ENCODE measurements at places on chromosomes 2 and 18.

DNA sequence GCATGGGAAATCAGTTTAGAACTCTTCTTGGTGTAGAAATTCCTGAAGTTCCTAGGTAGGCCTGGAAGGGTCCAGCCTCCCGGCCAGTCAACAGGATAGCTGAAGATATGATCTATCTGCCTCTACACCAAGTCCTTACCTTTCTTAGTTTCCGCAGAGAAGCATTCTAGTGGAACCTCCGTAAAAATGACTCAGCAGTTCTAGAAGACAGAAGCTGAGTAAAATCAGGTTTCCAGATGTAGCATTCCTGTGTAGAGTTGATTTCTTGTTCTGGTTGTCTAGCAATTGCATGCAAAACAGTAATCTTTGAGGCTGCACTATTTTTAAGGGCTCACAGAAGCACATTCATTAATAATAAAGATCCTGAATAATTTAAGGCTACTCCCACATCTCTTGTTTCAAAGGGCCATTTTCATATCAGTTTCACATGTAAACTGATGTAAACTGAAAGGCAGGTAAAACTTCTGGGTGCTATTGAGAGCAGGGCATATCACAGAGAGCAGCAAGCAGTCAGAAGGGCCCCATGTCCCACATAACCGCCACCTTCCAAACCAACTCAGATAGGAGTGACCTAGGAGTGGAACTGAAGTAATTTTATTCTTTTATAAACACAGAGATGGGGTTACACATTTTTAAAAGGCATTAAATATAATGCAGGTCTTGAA is 3.2 kb upstream of the DYTN start:
- no peaks in the 10 kb centered on the region for H3K36me3 ChIP-seq
- H3K4me1 ChIP-seq: no peaks in the 10 kb centered on the region
- no peaks in the 10 kb centered on the region for H3K27me3 ChIP-seq
- no peak overlapping the region for H3K27ac ChIP-seq

DNA sequence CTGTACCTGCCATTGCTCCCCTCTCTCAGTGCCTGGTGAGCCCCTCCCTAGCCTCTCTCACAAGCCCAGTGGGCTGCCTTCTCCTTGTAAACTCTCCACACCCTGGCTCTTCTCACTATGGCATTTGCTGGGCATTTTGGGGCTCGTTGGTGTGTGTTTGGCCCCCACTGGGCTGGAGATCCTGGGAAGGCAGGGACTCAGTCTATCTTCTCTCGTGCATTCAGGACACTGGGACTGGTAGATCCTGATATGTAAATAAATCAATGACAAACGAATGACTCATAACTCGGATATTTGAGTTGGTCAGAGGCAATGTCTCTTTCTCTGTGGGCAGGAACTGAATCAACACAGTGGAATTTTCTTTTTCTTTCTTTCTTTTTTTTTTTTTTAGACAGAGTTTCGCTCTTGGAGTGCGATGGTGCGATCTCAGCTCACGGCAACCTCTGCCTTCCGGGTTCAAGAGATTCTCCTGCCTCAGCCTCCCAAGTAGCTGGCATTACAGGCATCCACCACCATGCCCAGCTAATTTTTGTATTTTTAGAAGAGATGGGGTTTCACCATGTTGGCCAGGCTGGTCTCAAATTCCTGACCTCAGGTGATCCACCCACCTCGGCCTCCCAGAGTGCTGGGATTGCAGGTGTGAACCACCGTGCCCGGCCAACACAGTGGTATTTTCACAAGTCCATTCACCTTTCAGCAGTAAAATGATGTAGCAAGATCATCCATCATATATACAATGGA is 144.6 kb upstream of the SPRED2 start:
- H3K4me1 ChIP-seq: no peaks in the 10 kb centered on the region
- H3K27me3 ChIP-seq: no peaks in the 10 kb centered on the region
- DNase-seq: no peak
- H3K27ac ChIP-seq: no peak overlapping the region

DNA sequence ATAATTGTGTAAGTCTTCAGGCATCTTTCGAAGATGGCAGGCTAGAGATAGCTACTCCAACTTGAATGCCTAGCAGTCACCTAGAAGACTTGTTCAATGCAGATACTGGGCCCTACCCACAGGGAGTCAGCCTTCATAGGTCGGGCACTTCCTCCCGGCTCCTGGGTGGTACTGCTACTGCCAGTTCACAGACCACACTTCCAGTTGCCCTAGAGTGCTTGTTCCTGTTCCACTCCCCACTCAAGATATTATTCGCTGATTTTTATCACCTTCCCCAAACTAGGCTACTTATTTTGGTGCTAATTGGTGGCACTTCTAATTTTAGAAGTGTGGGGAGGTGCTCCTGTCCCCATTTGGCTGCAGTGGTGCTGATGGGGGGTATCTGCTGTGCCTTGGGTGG is 34.2 kb downstream of the INPP4A start:
- no peak for DNase-seq
- H3K27me3 ChIP-seq: no peaks in the 10 kb centered on the region
- no peak overlapping the region for H3K4me3 ChIP-seq
- peak overlapping the region; percentile 61 for H3K27ac ChIP-seq
- H3K36me3 ChIP-seq: no peaks in the 10 kb centered on the region

DNA sequence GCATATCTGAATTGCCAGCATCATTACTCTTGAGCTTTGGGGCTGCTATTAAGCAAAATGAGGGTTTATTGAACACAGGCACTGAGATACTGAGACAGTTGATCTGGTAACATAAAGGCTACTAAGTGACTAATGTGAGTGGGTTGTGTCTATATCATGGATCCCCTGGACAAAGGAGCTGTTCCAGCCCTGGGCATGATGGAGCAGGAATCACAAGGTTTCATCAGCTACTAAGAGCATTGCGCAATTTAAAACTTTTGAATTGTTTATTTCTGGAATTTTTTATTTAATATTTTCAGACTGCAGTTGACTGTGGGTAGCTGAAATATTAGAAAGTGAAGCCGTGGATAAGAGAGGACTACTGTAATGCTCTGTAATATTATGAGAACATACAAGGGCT is 73.5 kb downstream of the MGAT5 start:
- H3K27ac ChIP-seq: no peak overlapping the region
- H3K4me3 ChIP-seq: no peak overlapping the region
- no peaks in the 10 kb centered on the region for H3K27me3 ChIP-seq
- DNase-seq: no peak
- peaks cover 47% of the 10 kb centered on the region for H3K4me1 ChIP-seq
- no peaks in the 10 kb centered on the region for H3K36me3 ChIP-seq

DNA sequence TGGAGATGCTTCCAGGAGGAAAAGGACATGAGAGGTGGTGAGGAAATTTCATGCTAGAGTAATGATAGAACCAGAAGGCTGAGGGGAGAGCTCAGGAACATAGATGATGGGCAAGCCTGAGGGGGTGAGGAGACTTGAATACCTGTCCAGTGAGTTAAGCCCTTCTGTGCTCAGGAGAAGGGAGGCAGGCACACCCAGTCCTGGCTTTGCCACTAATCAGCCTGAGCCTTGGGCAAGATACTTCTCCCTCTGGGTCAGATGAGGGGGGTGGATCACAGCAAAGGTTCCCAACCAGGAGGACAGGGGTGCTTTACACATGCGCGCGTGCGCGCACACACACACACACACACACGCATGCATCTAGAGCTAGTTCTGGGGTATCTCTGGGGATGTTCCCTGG is 151.6 kb upstream of the MSH6 start:
- H3K36me3 ChIP-seq: no peaks in the 10 kb centered on the region
- H3K4me3 ChIP-seq: no peak overlapping the region
- no peaks in the 10 kb centered on the region for H3K4me1 ChIP-seq
- H3K27ac ChIP-seq: no peak overlapping the region
- no peak for DNase-seq
- no peaks in the 10 kb centered on the region for H3K27me3 ChIP-seq

DNA sequence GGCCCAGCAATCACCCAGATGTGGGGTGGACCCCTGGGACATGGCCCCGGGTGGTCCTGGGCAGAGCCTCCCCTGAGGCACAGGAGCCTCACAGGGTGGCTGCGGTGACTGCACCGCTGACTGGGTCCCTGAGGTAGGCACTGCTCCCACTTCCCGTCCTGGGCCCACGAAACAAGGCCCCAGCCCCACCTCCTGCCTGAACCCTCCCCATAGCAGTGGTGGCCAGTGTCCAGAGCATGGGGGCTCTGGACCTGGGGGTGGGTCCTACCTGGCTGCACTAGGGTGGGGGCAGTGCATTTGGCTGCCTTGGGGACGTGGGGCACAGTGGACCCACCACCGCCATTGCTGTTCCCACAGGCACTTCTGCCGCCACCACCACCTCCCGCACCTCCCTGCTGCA is 39.4 kb downstream of the TDRD15 start:
- H3K36me3 ChIP-seq: no peaks in the 10 kb centered on the region
- no peaks in the 10 kb centered on the region for H3K4me1 ChIP-seq
- H3K27ac ChIP-seq: no peak overlapping the region
- no peak for DNase-seq
- H3K4me3 ChIP-seq: no peak overlapping the region
- H3K27me3 ChIP-seq: no peaks in the 10 kb centered on the region

GRCh38 chr2:9308186-9308955 is 101.8 kb downstream of the ASAP2 start:
- DNase-seq: no peak
- no peaks in the 10 kb centered on the region for H3K36me3 ChIP-seq
- H3K4me1 ChIP-seq: no peaks in the 10 kb centered on the region

DNA sequence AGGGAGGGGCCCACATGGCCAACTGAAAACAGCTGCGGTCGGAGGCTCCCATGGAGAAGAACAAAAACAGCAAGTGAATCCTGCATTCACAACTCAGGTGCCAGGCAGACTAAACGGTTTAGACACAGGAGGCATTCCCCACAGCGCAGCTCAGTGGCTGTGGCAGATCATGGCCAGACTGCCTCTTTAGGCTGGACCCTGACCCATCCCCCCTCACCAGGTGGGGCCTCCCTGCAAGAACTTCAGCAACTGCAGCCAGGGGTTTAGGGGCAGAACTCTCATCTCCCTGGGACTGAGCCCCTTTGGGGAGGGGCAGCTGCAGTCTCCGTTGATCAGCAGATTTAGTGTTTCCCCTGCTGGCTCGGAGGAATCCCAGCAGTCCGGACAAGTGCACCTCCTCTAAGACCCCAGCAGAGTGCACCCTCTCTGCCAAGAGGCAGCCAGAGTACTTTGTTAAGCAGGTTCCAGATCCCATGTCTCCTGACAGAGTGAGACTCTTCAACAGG is 346.7 kb downstream of the SS18 start:
- H3K4me3 ChIP-seq: no peak overlapping the region
- no peaks in the 10 kb centered on the region for H3K36me3 ChIP-seq
- DNase-seq: no peak
- H3K27ac ChIP-seq: no peak overlapping the region
- H3K4me1 ChIP-seq: no peaks in the 10 kb centered on the region

DNA sequence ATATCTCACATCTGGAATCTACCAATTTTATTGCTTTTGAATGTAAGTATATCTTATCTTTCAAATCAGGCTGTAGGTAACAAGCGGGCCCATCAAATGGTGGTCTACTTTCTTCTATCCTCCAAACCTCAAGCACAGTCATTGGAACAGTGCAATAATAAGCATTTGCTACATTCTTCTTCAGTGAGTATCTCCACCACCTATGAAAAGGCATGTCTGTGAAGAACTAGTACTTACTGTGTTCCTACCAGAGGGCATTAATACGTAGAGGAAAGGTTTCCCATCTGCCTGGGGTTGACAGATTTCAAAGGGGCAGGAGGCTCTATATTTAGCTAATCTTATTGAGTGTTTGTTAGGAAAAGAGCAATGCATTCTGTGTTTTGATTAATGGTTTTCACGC is 411.1 kb downstream of the NCKAP5 start:
- no peaks in the 10 kb centered on the region for H3K36me3 ChIP-seq
- H3K4me1 ChIP-seq: no peaks in the 10 kb centered on the region
- no peak for DNase-seq

- H3K4me3 ChIP-seq: no peak overlapping the region
- peaks cover 24% of the 10 kb centered on the region for H3K4me1 ChIP-seq
- DNase-seq: no peak
- H3K36me3 ChIP-seq: no peaks in the 10 kb centered on the region
- no peak overlapping the region for H3K27ac ChIP-seq
Observed at GRCh38 chr2:9715238-9715637, 84.4 kb upstream of the YWHAQ start.

DNA sequence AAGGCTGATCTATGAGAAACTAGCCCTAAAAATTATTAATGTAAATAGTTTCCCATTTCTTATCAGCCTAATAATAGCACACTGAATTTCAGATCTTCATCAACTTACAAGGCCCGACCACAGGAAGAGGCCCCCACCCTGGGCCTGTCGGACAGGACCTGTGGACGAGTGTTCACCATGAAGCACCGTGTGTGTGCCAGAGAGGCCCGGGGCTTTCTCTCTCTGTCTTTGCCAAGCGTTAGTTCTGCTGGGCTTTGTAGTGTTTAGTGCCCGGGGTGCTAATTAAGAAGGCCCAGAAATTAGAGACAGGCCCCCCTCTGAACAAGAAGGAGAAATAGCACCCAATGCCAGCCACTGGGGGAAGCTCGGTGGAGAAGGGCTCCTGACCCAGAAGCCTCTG is 265.7 kb downstream of the TWIST2 start:
- no peaks in the 10 kb centered on the region for H3K4me1 ChIP-seq
- H3K27ac ChIP-seq: no peak overlapping the region
- H3K4me3 ChIP-seq: no peak overlapping the region
- peaks cover 31% of the 10 kb centered on the region for H3K36me3 ChIP-seq
- no peak for DNase-seq

DNA sequence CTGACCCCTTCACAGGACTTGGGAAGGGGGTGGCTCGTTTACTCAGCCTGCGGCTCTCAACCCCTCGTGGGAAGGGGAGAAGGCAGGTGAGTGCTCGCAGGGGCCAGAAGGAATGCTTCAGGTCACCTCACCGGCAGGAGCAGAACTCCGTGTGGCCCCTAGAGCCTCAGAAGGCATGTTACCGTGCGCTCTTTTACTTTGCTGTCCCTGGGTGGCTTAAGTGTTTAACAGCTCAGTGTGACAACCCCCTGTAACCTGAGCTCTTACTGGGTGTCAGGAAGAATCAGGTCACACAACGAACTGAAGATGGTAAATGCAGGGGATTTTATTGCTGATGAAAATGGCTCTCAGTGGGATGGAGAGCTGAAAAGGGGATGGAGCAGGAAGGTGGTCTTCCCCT is 1235.4 kb downstream of the LRP1B start:
- no peak overlapping the region for H3K27ac ChIP-seq
- H3K4me3 ChIP-seq: no peak overlapping the region
- no peaks in the 10 kb centered on the region for H3K36me3 ChIP-seq
- no peak for DNase-seq

DNA sequence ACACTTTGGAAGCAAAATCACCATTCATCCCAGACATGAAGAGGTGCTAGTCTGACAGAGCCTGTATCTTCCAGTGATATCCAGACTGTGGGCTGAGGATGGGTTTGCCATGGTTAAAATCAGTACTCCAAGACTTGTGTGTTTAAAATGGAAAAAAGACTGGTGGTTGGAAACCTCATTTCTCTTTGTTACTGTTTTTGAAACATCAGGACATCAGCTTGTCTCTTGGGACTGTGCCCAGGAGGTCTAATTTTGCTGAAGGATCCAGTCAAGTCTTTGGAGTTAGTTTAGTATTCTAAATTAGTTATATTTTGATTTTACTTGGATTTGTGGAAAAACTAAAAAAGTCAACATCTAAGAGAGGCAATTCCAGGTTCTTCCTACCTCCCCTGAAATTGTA is 578.4 kb downstream of the PLCL1 start:
- H3K36me3 ChIP-seq: no peaks in the 10 kb centered on the region
- no peak overlapping the region for H3K4me3 ChIP-seq
- no peak overlapping the region for H3K27ac ChIP-seq
- no peak for DNase-seq
